Activated T-helper 1 cell treated with anti-CD3 and anti-CD28 coated beads, Interleukin-12 subunit alpha, Interleukin-12 subunit beta, Interleukin-2, Interleukin-4 antibody, amounts not matched to agents 30 ng/mL and 10 ng/mL and 1 ng/mL, durations not matched to agents 14 hours and 24 hours and 36 hours (primary cell): ENCODE measurements at places on chromosomes 12 and 14. TPM values are rescaled to one million over a fixed set of nuclear protein-coding genes. Genes with fewer than 3 reads are reported as not detected.

Gene ATP23
- total RNA-seq: 7.3 and 8.7 TPM in 2 replicates

Gene SIX6
- not detected in 2 replicates for total RNA-seq

Gene OR4E2
- total RNA-seq: not detected in 2 replicates

Gene MORN3
- total RNA-seq: 0.41 and 0.61 TPM in 2 replicates

Gene HEBP1
- 9.5 and 11.3 TPM in 2 replicates for total RNA-seq

Gene PLEKHG7
- not detected in 2 replicates for total RNA-seq

Gene RNASE1
- total RNA-seq: not detected in 2 replicates

Gene OR4Q3
- total RNA-seq: not detected in 2 replicates

Gene SYCP3
- 0.44 TPM in 2 replicates for total RNA-seq

Gene ETFBKMT
- total RNA-seq: 0.62 and 0.69 TPM in 2 replicates

Gene EGLN3
- total RNA-seq: 8.7 and 11.2 TPM in 2 replicates

Gene MFAP5
- total RNA-seq: not detected in 2 replicates

Gene BRF1
- 46.1 and 46.9 TPM in 2 replicates for total RNA-seq

Gene MYF6
- total RNA-seq: not detected in 2 replicates

Gene ANO4
- total RNA-seq: not detected in 2 replicates

Gene ACOT6
- total RNA-seq: not detected in 2 replicates

Gene TAS2R13
- 0.96 TPM in 2 replicates for total RNA-seq

Gene BMP4
- not detected in 2 replicates for total RNA-seq

Gene ADAM21
- not detected in 2 replicates for total RNA-seq

Gene HNF1A
- total RNA-seq: not detected in 2 replicates

Gene MMP19
- not detected in 2 replicates for total RNA-seq

Gene KCNK10
- not detected in 2 replicates for total RNA-seq

Gene LRIG3
- not detected in 2 replicates for total RNA-seq

Gene TBC1D30
- 1.1 and 1.6 TPM in 2 replicates for total RNA-seq

Gene SLC7A7
- total RNA-seq: 0.61 TPM in 1 of 2 replicates, not detected in the other

Gene AJUBA
- total RNA-seq: 1.8 and 2.7 TPM in 2 replicates
